ENCODE measurements at places on chromosomes 2 and 18.

DNA sequence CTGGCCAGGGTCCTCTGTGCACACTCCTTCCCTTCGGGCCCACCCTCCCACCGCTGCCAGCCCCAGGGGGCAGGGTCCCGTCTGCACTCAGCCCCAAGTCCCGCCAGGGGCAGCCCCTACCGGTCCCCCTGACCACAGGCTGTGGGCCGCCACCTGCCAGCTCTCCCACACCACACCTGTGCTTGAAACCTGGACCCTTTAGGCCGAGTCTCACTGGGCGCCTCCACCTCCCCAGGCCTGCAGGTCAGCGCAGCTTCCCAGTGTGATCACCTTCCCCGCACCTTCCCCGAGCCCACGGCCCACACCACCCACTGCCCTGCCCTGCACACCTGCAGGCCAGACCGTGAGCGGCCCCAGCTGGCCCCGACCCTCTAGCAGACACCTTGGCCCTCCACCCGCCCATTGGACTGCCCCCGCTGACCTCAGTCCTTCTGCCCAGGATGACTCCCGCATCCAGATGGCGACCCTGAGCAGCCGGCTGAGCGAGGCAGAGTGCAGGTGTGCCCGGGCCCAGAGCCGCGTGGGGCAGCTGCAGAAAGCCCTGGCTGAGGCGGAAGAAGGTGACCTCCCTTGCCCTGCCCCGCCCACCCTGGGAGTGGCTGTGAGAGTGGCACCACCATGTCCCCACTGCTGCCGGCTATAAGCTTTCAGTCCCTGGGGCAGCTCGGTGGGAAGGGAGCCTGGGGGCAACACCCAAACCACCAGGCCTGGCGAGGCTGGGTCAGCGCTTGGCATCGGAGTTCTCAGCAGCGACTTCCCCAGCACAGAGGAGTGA is 31.3 kb upstream of the SNED1 start:
- no peak for DNase-seq

GRCh38 chr2:156322051-156322685 is 10.4 kb downstream of the NR4A2 start:
- DNase-seq, result no peak

- no peak for DNase-seq
Measured at GRCh38 chr2:47161475-47161874, 6.4 kb upstream of the STPG4 start.

DNA sequence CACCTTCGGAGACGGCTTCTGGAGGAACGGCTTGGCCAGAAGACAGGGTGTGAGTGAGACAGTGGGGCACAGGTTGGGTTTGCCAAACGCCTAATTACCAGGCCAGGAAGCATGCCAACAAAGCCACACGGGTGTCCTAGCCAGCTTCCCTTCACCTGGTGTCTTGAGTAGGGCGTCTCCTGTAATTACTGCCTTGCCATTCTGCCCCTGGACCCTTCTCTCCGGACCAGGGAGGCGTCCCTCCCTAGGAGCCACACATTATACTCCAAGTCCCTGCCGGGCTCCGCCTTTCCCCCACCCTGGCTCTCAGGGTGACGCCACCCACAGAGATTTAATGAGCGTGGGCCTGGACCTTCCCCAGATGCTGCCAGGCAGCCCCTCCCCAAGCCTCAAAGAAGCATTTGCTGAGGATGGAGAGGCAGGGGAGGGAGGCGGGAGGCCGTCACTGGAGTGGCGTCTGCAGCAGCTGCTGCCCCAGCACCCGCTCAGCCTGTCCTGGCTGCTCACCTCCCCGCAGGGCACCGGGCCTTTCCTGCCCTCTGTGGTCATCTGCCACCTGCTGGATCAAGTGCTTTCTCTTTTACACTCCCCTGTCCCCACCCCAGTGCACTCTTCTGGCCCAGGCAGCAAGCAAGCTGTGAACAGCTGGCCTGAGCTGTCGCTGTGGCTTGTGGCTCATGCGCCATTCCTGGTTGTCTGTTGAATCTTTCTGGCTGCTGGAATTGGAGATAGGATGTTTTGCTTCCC is 20.7 kb downstream of the FOSL2 start:
- no peak for DNase-seq

- DNase-seq, result no peak
Measured at GRCh38 chr18:22559414-22560274, 141.9 kb upstream of the CTAGE1 start.

DNA sequence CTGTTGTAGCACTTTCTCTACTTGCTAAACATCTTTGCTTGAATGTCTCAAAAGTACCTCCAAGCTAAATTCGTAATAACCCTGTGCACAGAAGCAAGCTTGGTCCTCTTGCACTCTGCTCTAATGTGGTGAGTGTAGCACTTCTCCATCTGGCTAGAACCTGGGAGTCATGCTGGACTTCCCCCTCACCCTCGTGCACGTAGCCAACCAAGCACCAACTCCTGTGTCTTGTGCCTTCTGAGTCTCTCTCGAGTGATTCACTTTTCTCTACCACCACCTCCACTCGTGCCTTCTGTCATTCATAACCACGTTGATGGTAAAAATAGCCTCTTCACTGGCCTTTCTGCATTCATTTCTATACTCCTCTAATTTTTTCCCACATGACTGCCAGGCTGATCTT is 91.9 kb upstream of the KCNE4 start:
- DNase-seq, result no peak

DNA sequence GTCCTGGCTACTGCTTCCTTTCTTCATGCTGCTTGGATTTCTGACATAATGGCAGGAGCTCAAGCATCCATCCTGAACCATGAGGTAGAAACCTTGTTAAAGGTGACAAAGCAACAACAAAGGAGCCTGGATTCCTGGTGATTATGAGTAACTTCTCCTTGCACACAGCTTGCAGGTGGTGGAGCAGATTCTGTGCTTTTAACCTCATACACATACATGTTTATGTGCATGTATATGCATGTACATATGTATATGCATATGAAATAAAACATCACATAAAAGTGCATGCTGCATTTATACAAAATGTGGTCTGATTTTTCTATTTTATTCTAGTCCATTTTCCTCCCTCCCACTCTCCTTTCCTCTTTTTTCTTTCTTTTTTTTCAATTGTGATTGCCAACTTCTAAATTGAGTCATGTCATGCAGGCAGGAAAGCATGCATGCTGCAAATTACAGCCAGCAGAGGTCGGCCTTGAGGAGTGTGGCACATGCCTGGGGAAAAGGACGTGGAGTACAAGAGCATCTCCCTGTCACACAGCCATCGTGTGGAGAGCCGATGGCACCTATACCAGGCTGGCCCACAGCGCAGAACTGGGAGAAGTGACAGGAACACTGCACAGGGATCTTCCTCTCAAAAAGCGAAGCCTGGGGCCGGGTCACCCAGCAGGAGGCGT is 17.9 kb downstream of the LCT start:
- no peak for DNase-seq

- DNase-seq, result no peak
Measured at GRCh38 chr2:108184419-108184818, 55.3 kb upstream of the SULT1C3 start.

All from stimulated activated CD8-positive, alpha-beta memory T cell treated with anti-CD3 and anti-CD28 coated beads, Interleukin-15, amount 100 ng/mL, for 1 hour (primary cell).